Heart right ventricle (tissue), 16 donors: ENCODE measurements at places on chromosomes 7 and 10. TPM values are rescaled to one million over a fixed set of nuclear protein-coding genes. Genes with fewer than 3 reads are reported as not detected.

The ATOH7 gene
- not detected for total RNA-seq

The NAT16 gene
- not detected for total RNA-seq

The EMX2 gene
- total RNA-seq, result not detected

The TMEM184A gene
- 0.56 TPM for total RNA-seq

The NRCAM gene
- total RNA-seq, result 0.08 TPM

GRCh38 chr7:150580638-150581394, 13.6 kb downstream of the GIMAP4 start:
- H3K4me3 ChIP-seq, result no peak overlapping the region
- no peak overlapping the region for H3K27ac ChIP-seq
- no peaks in the 10 kb centered on the region for H3K4me1 ChIP-seq
- no peaks in the 10 kb centered on the region for H3K27me3 ChIP-seq
- no peaks in the 10 kb centered on the region for H3K36me3 ChIP-seq
- DNase-seq, result no peak

DNA sequence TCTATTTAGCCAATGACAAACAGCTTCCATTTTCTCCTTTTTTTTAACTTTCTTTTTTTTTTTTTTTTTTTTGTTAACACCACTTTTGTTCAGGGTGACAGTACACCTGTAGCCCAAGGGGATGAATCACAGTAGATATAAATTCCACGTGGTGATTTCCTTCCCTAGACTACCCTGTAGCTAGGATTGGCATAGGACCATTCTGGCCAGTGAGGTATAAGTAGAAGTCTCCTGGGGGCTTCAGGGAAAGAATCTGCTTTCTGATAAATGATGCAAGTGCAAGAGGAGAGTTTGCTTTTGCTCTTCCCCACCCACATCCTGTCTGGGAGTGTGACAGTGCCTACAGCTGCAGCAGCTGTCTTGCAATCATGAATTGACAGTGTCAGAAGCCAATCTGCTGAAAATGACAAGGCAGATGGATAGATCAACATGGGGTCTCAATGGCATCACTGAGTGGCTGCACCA, 63.2 kb upstream of the TOMM7 start:
- no peaks in the 10 kb centered on the region for H3K27me3 ChIP-seq
- no peaks in the 10 kb centered on the region for H3K36me3 ChIP-seq
- no peak overlapping the region for H3K4me3 ChIP-seq
- no peak overlapping the region for H3K27ac ChIP-seq

GRCh38 chr10:25761937-25762336, 172.1 kb upstream of the MYO3A start:
- no peak overlapping the region for H3K27ac ChIP-seq
- DNase-seq, result no peak
- no peak overlapping the region for H3K4me3 ChIP-seq
- no peaks in the 10 kb centered on the region for H3K4me1 ChIP-seq

GRCh38 chr7:24462117-24462516, 111.1 kb upstream of the PALS2 start:
- DNase-seq, result no peak
- no peaks in the 10 kb centered on the region for H3K4me1 ChIP-seq
- no peaks in the 10 kb centered on the region for H3K27me3 ChIP-seq
- H3K36me3 ChIP-seq, result no peaks in the 10 kb centered on the region

- H3K4me1 ChIP-seq, result no peaks in the 10 kb centered on the region
- no peak overlapping the region for H3K4me3 ChIP-seq
- no peaks in the 10 kb centered on the region for H3K36me3 ChIP-seq
- no peak overlapping the region for H3K27ac ChIP-seq
- no peaks in the 10 kb centered on the region for H3K27me3 ChIP-seq
Observed at GRCh38 chr7:157482025-157482424, 145.2 kb downstream of the DNAJB6 start.

GRCh38 chr10:99304862-99305229, 24.3 kb upstream of the CNNM1 start:
- H3K27me3 ChIP-seq, result peaks cover 4% of the 10 kb centered on the region
- H3K4me3 ChIP-seq, result no peak overlapping the region
- H3K4me1 ChIP-seq, result no peaks in the 10 kb centered on the region
- DNase-seq, result no peak
- H3K27ac ChIP-seq, result no peak overlapping the region

DNA sequence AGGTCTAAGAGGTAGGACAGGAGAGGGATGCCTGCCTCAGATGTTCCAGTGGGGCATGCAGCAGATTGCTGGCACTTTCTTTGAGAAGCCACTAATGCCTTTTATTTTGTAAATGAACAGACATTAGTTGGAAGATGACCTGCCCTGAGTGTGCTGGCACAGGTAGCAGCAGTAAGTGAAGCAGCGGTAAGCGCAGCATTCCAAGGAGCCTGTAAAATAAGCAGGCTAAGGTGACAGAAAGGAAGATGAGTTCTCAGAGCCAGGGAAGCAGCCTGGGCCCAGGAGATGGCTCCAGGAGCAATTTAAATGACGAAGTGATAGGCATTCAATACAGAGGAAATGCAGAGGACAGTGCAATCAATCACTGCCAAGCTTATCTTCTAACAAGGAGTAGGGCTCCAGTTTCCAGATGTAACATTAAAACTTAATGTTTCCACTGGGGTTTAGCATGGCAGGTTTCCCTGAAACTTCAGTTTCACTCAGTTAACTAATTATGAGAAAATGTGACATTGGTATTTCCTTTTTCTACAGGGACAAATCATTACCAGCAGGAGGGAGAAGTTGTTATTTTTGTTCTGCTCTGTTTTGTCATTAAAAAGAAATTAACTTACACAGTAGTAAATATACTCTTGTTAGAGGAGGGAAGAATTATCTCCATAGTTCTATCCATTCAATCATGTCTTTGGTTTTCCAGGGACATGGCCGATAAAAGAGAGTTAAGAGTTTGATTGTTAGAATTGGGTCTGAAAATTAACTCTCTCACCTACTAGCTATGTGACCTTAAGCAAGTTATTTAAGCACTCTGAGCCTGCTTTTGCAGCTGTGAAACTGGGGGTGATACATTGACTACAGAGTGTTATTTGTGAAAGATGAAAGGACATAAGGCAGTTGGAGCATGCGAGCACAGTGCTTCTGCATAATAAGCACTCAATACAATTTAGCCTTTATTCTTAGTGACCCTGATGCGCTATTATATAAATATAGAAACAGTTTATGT, 96.6 kb upstream of the PTN start:
- H3K4me3 ChIP-seq, result no peak overlapping the region
- H3K4me1 ChIP-seq, result no peaks in the 10 kb centered on the region
- no peak overlapping the region for H3K27ac ChIP-seq
- no peak for DNase-seq
- H3K27me3 ChIP-seq, result no peaks in the 10 kb centered on the region
- no peaks in the 10 kb centered on the region for H3K36me3 ChIP-seq

- no peaks in the 10 kb centered on the region for H3K4me1 ChIP-seq
- H3K4me3 ChIP-seq, result no peak overlapping the region
- DNase-seq, result no peak
- H3K27me3 ChIP-seq, result peaks cover 6% of the 10 kb centered on the region
- no peak overlapping the region for H3K27ac ChIP-seq
Observed at GRCh38 chr7:22499044-22499443, 944 bp downstream of the STEAP1B start.

DNA sequence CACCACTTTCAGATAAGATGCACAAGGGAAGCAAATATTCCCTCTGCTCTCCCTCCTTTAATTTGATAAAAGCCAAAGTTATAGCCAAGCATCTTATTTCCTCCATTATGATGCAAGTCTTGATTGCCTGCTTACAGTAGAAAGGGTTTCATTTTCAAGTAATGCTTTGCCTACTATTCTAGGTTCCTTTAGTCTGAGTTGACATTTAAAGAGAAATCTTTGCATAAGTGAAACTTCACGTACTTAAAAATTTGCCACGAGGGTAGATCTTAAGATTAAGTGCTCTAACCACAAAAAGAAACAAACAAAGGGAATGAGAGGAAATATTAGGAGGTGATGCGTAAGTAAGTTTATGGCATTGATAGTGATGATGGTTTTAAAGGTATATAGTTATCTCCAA, 78.1 kb upstream of the VWDE start:
- no peaks in the 10 kb centered on the region for H3K36me3 ChIP-seq
- no peaks in the 10 kb centered on the region for H3K4me1 ChIP-seq
- no peak for DNase-seq
- no peak overlapping the region for H3K27ac ChIP-seq
- H3K27me3 ChIP-seq, result no peaks in the 10 kb centered on the region
